ENCODE measurements at places on chromosomes 2 and 18.

GRCh38 chr2:180706694-180707093 lies 273.7 kb upstream of the UBE2E3 start:
- DNase-seq: no peak

DNA sequence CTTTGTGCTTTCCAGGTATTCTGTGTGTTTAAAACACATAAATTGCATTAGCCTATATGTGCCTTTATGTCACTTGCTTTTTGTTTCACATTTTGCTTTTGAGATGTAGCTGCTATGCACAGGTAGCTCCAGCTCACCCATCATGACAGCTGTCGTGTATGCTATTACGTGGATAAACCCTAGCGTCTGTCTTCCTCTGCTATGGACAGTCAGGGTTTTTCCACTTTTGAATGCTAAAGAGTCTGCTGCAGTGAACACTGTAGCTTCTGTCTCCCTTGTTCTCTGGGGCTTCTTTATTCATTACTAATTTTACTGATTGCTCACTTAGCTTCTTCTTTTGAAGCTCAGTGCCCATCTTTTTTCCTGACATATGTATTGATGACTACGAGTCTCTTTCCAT lies 24.7 kb upstream of the MBP start:
- DNase-seq: no peak

DNA sequence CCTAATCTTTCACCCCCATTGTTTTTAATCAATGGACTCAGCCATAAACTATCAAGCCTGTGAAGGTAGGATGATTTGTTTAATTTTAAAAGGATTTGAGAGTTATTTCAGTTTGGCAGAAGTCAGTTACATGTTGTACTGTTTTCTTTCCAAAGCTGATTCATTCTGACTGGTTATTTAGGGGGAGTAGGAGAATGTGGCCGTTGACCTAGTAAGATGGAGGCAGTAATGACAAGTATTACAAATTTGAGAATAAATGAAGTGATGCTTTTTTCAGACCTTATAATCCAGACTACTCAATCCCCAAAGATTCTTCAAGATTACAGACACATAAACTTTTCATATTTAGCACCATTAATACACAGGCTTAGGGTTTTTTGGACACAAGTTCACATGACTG lies 4.3 kb downstream of the EPHA4 start:
- DNase-seq: no peak

DNA sequence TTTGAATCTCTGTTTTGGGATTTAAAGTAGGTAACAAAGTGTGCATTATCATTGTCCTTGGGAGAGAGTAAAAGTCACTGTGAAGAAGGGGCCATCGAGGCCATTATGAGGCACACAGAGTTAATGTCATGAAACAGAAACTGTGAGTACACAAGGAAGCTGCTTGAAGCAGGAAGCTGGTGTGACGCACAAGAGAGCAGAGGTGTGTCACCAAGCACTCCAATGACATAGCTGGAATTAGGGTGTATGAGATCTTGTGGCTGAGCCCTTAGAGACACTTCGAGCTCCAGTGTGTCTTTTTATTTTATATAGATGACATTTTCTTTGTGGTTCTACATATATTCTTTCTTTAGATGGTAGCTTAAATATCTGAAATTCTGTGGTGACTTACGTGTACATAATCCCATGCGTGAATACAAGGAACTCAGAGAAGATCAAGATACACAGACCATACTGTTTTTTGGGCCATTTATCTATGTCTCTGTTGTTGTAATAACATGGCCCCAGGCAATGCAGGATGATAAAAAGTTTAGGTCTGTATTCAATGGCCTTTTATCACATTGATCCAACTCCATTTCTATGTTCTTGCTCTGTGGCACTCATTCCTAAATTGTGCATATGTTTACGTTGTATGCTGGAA lies 164.7 kb upstream of the FAM98A start:
- DNase-seq: no peak

GRCh38 chr2:141778315-141778835 lies 352.4 kb downstream of the LRP1B start:
- DNase-seq: no peak

DNA sequence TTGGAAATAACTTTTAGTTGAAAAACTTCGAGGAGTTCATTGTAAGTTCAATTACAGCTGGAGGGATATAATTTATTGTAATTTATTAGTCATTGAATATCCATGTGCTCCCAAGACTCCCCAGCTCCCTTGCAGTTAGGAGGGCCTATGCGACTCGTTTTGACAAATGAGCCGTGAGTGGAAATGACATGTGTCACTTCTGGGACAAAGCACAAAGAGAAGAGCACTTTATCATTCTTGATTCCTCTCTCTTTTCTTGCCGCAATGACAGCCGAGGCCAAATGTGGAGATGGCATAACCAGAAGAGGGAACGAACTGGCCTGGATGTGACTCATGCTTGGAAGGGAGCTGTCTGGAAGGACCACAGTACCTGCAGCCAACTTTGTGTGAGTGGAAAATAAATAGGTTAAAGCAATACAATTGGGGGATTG lies 44.2 kb upstream of the ITSN2 start:
- DNase-seq: no peak

DNA sequence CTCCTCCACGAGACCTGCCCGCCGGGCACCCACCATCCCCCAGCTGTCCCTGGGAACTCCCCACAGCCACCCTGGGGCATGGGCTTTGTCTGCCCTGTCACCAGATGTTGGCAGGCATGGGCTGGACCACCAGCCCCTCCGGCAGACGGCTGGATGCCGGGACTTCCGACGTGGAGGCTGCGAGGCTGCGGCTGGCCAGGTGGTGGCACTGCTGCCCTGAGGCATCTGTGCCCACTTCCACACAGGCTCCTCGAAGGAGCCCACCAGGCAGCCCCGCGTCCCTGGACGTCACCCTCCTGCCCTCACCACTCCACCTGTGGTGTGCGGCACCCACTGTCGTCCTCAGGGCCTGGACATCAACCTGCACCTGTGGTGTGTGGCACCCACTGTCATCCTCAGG lies 319.9 kb upstream of the SALL3 start:
- DNase-seq: no peak

DNA sequence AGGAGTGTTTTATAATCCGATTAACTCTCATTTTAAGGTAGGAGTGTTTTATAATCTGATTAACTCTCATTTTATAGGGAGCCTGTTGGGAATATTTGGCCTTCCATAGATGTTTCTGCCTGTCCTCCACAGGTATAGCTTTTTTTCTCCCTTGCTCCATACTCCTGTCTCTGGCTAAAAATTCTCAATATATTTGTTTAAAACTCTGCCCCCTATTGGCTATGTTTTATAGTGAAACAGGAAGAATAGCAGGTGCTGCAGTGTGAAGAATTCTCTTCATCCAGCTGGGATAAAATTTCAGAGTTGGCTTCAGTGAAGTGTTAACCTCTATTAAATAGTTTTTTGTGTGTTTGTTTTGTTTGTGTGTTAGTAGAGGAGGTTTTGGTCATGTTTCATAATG lies 1046.0 kb upstream of the TMEFF2 start:
- no peak for DNase-seq

- no peak for DNase-seq
These were observed 335.6 kb upstream of the ID2 start for GRCh38 chr2:8346208-8346607.

Data from AML-193 (cell line).